ENCODE measurements at places on chromosomes 12 and 14.

DNA sequence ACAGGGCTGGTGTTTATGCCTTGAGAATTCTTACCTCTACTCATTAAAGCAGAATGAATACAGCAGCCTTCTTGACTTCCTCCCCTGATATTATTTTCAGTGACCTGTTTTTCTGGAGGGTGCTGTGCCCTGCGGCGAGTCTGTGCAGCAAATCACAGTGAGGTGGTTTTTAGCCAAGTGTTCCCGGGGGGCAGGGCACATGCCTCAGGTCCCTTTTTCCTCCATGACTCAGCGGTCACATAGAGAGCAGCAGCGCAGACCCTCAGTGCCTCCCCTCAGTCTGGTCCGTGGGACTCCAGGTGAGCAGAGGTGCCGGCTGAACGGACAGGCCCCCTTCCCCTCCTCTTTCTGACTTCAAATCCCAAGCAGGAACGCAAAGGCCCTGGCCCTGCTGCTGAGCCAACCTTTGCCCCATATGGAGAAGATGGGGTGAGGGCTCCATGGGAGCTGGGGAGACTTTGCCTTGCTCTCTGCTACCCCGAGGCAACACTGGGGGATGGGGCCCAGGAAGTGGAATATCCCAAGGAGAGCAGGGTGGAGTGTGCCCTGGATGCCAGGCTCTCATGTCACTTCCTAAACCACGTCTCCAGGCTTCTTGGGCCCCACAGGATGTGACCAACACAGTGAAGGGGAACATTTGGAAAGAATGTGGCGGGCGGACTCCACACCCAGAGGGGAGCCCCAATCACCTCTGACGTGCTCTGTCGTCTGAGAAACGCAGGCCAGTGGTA, 90.0 kb downstream of the DHRS2 start:
- no peak for DNase-seq

DNA sequence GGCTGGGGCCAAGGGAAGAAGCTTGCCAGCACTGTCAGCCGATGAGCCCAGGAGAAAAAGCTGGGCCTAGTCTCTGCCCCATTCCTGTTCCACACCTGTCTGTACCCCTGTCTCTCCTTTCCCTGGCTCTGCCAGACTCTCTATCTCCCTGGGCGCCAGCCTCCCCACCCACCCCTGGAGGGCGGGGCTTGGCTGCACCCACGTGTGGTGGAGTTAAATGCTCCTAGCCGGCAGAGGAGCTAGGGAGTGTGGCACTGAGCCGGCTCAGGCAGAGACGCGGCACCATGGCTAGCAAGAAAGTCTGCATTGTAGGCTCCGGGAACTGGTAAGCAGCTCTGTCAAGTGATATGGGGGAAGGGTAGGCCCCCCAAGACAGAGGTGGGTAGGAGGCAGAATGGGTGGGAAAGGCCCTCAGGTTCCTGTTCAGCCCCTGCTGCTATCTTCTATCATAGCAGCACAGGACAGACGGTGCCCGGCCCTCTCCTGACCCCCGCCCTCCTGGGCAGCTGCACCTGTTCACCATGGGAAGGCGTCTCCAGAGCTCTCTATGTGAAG, at the start of gene GPD1:
GPD1 (plus strand) TSS at position 242 of the 555 bp plus-strand sequence; CDS start at position 285, 43 bp downstream.
- no peak for DNase-seq

DNA sequence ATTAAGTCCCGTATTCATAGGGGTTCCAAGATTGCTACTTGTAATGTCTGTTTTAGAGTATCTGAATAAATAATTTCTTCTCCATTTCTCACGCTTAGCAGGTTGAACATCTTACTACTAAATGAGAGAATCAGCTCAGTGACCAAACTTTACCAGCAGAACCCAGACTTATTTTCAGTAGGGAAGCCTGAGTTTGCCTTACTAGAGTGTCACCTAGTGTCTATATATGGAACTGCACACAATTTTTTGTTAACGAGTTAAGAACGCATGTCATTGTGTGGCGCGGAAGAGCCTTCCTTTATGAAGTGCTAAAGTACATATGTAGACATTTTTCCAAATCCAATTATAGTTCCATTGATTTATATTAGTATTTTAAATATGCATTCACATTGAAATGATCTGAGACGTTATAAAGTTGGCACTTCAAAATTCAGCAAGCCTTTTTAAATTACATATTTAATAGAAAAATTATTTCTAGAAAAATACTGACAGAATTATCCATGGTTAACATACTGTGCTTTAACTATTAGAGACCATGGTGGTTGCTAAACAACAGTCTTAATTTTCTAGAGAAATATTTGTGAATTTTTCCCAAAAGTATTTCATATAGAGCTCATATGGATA, 88.3 kb downstream of the RPS29 start:
- peak; percentile 0 for DNase-seq

- DNase-seq, result no peak
Measured at GRCh38 chr14:91100102-91100501, 13.8 kb upstream of the DGLUCY start.

- no peak for DNase-seq
Measured at GRCh38 chr14:72692696-72693095, 201.2 kb downstream of the DPF3 start.
